ENCODE measurements at places on chromosomes 7 and 10.

DNA sequence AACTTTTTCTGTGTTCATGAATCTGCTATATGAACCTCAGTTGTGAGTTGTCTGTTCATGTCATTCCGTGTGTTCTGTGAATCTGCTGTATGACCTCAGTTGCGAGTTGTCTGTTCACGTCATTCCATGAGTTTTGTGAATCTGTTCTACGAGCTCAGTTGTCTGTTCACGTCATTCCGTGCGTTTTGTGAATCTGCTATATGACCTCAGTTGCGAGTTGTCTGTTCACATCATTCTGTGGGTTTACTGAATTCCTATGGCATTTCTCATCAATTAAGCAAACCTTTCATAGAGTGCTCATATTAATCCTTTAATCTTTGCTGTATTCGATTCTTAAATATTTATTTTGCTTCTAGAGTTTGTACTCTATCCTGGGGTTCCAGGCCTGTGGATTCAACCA lies 150.6 kb downstream of the DIP2C start:
- DNase-seq = no peak

- no peak for DNase-seq
Measured at GRCh38 chr7:2510909-2511768, 8.4 kb upstream of the LFNG start.

GRCh38 chr10:114664127-114664526 lies 6.1 kb upstream of the ABLIM1 start:
- DNase-seq = no peak

GRCh38 chr10:91311601-91312381 lies 91.3 kb downstream of the PCGF5 start:
- DNase-seq = no peak

- DNase-seq = no peak
Measured at GRCh38 chr10:78959924-78960285, 108.9 kb upstream of the ZMIZ1 start.

DNA sequence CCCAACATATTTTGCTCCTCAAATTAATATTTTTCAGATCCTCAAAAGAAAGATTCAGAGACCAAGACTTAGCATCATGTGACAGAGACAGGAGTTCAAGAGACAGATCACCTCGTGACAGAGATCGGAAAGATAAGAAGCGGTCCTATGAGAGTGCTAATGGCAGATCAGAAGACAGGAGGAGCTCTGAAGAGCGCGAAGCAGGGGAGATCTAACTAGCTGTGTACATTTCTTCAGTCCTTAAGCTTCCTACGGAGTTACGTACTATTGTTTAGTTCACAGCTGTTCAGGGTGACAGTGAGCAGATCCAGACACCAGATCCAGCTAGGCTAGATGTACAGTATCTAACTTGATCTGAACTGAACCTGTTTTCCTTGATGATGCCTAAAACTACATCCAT lies 61.3 kb downstream of the KLRG2 start:
- DNase-seq = no peak
